ENCODE measurements at places on chromosomes 13 and 19.

GRCh38 chr13:76503766-76504165 is 382.4 kb downstream of the KCTD12 start:
- no peak for DNase-seq

GRCh38 chr13:113967729-113968462 is 6.0 kb downstream of the C13orf46 start:
- no peak for DNase-seq

DNA sequence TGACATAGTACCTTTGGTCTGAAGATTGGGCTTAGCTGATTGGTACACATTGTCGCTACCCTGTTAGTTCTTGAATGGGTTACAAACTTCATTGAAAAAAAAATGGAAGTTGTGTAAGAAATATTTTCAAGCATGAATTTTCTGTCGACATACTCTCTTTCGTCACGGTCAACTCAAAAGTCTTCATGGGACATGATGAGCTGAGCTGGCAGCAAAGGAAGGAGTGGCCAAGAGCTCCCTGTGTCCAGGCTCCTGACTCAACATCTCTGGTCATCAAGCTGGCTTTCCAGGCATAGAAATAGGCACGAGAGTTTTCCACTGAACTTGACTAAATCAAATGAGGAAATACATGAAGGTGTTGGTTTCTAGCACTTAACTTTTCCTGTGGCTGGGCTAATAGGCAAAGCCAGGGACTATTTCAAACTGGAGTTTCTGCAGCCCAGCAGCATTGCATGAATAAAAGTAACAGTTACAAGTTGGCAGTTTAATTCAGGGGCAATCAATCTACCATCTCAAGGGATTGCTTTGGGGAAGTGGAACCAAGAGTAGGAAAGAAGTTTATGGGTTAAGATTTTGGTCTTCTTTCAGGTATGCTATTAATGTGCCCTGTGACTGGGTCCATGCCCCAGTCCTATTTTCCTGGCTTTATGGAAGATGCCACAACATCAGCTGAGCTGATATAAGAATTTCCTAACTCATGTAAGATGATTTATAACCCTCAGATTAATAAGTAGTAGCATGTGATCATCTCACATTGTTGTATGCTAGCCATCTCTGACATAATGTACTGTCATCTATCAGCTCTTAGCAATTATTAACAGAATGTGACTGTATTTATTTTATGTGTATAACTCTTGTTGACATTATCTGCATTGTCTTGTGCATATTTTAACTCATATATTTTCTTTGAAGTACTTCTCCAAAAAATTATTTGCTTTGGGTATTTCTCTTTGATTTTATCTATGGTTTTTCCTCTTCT is 385.8 kb downstream of the DLEU7 start:
- DNase-seq, result no peak

DNA sequence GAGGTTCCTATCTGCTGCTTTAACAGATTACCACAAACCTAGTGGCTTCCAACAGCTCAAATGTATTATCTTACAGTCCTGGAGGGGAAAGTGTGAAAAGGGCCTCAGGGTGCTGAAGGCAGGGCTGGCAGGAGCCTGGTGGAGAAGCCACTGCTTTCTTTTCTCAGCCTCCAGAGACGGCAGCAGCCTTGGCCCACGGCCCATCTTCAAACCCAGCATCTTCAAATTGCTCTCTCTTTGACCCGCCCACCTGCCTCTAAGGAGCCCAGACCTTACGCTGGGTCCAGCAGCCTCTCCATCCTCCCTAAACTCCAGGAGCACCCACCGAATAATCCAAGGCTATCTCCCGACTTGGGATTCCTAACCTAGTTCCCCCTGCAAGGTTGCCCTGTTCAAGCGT is 35.6 kb downstream of the C13orf46 start:
- no peak for DNase-seq

GRCh38 chr19:29467824-29468401 is 57.9 kb upstream of the VSTM2B start:
- no peak for DNase-seq

DNA sequence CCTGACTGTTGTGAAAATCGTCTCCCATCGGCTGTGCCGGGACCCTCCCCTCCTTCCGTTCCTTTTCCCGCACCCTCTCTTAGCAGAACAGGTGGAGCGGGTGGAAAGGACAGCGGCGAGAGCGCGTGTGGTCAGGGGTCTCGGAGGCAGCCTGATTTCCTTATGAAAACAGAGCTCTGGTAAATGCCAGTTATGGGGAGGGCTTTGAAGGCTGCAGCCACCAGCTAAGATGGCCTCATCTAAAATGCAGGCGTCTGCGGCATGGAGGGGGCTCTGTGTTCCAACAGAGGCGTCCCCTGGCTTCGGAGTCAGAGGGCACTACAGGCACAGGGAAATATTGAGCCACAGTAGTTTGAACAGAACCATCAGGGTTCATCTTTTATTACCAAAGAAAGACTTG is 93.8 kb upstream of the SOX1 start:
- DNase-seq, result no peak

GRCh38 chr19:18112989-18113478 is 15.5 kb downstream of the MAST3 start:
- DNase-seq, result peak; percentile 72

GRCh38 chr13:62595976-62596375 is 1180.3 kb upstream of the PCDH20 start:
- no peak for DNase-seq

DNA sequence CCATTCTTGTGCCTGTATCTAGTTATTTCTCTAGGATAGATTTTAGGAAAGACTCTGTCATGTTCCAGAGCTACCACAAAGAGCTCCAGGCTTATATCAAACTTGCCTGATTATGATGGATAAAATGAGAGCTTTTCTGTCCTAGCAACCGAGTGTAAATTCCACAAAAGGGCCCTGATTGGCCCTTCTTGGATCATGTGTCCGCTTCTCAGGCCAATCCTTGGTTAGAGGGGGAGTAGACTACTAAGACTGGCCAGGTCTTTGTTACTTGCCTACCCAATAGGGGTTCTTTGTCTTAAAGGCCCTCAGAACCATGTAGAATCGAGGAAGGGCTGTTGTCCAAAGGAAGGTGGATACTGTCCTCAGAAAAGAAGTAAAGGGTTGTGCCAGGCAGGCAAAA is 2.4 kb downstream of the DHX34 start:
- DNase-seq, result no peak

DNA sequence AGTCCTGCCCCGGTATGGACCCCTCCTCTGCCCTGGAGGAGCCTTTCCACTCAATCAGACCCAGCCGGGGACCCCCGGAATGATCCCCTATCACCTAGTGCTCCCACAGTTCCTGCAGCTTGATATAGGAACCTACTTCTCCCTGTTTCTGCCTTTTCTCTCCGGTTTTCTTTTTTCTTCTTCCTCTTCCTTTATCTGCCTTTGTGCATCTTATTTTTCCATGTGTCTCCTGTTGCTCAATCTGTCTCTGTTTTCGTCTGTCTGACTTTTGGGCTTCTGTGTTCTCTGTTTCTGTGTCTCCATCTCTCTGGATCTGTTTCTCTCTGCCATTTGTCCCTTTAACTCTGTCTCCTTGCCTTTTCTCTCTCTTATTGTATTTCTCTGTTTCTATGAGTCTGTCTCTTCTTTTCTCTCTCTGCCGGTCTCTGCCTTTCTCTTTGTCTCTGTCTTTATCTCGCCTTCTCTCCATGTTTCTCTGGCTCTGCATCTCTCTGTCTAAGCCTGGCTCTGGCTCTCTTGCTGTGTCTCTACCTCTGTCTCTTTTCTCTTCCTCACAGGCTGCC is 10.0 kb downstream of the MEGF8 start:
- DNase-seq, result no peak

- no peak for DNase-seq
These were observed 253.4 kb downstream of the TEX29 start for GRCh38 chr13:111573801-111574200.

DNA sequence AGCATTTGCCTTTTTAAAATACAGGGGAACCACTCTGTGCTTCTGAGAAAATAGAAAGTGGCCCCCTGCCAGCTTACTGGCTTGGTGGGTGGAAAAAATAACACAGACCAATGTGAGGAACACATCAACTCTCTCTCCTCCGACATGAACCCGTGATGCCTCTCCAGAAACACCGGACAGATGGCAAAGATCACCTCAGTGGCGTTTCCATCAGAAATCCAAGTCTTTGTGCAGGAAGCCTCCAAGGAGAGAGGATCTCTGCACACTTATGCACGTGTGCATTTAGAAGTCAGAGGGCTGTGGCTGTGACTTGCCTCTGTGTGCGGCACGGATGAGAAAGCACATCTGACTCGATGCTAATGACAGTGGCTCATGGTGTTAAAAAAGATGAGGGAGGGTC is 112.3 kb upstream of the KLF12 start:
- peak; percentile 9 for DNase-seq

- DNase-seq, result no peak
These were observed 11.8 kb upstream of the RB1 start for GRCh38 chr13:48291730-48292129.

DNA sequence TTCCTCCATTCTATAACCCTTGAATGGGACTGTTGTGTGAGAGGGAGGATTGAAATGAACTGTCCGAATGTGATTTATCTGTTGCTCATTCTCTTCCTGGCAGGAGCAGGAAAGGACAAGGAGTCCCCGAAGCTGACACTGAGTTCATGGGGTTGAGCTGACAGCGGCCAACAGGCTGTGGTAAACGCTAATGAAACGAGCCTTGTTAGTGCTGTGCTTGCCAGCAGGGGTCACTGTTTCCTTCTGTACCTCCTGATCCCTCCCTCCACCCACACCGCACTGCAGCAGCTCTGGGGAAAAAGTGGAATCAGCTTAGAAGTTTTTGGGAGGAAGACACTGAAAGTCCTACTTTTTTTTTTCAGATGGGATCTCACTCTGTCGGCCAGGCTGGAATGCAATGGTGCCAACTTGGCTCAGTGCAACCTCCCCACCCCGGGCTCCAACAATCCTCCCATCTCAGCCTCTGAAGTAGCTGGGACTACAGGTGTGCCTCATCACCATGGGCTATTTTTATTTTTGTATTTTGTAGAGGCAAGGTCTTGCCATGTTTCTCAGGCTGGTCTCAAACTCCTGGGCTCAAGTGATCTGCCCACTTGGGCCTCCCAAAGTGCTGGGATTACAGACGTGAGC is 6.7 kb upstream of the ZNF761 start:
- DNase-seq, result peak; percentile 40

GRCh38 chr13:112054616-112055015 is 12.3 kb upstream of the SOX1 start:
- no peak for DNase-seq

DNA sequence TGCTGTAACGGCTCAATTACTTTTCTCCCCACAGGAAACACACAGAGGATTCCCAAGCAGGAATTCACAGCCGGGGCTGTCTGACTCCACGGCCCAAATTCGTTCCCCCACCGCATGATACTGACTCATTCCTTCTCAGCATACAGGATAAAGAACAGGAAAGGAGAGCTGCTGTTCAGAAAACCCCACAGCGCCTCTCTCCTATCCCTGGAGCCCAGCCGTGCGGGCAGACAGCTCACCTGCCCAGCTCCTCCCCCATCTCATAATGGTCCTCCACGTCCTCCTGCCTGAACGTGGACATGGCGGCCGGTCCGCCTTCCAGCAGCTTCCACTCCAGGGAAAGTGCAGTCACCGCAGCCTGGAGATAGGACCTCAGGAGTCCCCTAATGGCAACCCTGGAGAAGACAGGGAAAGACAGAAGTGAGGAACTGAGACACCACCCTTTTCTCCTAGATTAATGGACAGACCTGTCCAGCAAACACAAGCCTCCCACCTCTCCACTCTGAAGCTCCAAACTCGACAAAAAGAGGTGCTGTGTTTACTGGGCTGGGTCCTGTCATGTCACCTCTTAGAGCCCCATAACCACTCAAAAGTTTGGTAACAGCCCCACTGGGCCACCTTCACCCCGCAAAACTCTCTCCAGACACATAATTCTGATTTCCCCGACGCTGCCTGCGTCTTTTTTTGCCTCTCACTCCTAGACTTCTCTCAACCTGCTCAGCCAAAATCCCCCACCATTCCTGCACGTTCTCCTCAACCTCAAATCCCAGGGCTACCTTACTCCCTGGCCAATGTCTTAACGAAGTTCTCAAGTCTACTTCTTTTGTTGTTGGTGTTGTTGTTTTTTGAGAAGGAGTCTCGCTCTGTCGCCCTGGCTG is 1.2 kb downstream of the DAPK3 start:
- DNase-seq, result no peak

DNA sequence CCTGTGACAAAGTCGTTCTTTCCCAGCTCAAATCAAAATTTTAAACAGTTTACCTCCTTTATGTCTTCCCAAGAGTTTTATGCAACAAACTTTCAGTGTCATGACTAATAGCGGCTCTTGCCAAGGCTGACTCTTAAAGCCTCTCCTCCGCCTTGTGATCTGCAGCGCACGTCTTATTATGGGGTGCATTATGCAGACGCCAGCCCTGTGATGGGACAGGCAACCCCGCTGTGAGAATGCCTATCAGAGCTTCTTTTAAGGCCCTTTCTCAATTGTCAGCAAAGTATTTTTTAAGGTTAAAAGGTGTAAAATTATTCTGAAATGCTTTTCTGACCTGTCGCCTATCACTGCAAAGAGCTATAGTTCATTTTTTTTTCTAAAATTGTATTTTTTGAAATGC is 152.8 kb downstream of the SOX1 start:
- no peak for DNase-seq

- DNase-seq, result no peak
These were observed 21.9 kb downstream of the ATP11A start for GRCh38 chr13:112711528-112712265.

DNA sequence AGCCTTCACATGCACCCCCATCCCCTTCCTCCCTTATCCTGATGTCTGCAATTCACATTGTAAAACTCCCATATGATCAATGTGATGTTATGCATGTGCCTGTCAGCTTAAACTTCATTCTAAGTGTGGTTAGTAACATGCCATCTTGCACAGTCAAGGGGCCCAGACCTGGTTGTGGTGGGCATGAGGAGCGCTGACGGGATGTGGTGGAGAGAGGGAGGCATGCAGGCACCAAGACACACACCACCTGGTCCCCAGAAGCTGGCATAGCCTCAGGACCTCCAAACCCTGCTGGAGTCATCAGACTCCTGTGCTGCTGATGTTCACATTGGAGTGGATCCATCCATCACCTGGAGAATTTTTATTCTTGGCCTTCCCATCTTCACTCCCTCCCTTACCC is 90.5 kb upstream of the ABCC4 start:
- no peak for DNase-seq

GRCh38 chr13:107144432-107144831 is 576.5 kb upstream of the ARGLU1 start:
- no peak for DNase-seq

DNA sequence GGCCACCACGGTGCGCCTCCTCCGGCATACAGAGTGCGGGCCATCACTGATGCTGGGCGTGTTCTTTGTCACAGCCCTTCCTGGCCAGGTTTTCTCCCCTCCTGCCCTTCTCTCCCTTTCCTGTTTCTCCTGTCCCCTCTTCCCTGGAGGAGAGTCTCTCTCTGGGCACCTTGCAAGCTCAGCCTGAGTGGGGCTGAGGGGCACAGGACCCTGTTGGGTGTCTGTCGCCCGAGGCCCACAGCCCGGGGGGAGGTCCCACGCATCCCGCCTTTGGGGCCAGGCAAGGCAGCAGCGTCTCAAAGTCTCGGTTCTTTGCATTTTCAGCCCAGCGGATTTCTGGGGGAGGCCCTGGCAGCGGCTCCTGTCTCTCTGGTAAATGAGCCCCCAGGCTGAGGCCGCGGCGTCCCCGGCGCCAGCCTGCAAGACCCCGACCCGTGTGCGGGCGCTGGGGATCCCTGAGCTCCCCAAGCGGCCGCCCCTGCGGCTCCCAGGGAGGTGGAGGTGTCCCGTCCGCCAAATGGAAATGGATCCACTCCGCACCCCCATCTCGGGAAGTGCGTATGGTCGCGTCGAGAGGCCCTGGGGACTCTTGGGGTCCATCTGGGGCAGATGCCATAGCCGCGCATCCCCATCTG is 47.2 kb downstream of the COMP start:
- no peak for DNase-seq
